Myocyte (in vitro differentiated cells): ENCODE measurements at places on chromosomes 1 and 21.

- peak; percentile 45 for DNase-seq
Measured at GRCh38 chr1:108601708-108602410, 42.0 kb downstream of the EEIG2 start.

DNA sequence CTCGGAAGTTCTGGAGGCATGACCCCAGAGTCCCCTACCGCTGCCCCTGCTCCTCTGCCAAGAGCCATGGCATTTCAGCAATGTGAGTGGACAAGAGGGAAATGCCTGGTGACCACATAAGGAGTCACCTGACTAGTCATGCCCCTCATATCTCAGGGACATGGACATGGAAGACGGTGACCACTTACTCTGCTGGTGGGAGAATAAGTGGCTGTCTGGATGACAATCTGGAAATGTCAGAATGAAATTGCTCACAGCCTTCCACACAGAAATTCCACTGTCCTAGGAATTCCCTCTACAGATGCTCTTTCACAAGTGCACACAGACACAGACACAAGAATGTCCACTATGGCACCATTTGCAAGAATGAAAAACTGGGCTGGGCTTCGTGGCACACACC lies 24.3 kb upstream of the PLEKHG5 start:
- peak; percentile 90 for DNase-seq

DNA sequence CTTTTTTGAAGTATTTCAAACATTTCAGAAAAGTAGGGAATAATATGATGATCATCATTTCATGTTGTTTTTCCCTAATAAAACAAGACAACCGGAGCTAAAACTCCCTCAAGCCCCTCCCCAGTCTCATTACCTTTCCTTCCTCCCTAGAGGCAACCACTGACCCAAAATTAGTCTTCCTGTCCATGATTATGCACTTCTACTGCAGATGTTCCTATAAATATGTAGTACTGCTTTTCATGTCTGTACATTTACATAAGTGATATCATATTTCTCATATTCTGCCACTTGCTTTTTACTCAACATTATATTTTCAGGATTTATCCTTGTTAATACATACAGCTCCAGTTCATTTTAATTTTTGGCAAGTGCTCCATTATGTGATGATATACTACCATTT lies 58.7 kb upstream of the GOLT1A start:
- no peak for DNase-seq

GRCh38 chr1:218991089-218991488 lies 182.6 kb upstream of the LYPLAL1 start:
- DNase-seq = no peak

- DNase-seq = no peak
Measured at GRCh38 chr1:25065795-25066238, 135.7 kb upstream of the RUNX3 start.

DNA sequence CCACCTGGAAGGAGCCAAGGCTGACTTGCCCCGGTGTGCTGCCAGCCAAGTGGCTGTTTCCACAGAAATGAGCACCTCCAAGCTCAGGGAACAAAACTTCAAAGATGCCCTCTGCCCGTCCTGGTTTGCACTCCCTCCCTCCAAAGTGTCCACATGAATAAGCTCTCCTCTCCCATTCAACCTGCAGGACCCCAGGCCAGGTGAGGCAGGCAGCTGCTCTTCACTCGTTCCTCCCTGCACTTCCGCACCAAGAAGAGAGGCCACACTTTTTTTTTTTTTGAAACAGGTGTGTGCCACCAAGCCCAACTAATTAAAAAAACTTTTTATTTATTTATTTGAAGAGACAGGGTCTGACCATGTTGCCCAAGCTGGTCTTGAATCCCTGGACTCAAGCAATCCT lies 18.5 kb upstream of the CLIC4 start:
- DNase-seq = no peak
